ENCODE measurements at places on chromosomes 12 and 14.

DNA sequence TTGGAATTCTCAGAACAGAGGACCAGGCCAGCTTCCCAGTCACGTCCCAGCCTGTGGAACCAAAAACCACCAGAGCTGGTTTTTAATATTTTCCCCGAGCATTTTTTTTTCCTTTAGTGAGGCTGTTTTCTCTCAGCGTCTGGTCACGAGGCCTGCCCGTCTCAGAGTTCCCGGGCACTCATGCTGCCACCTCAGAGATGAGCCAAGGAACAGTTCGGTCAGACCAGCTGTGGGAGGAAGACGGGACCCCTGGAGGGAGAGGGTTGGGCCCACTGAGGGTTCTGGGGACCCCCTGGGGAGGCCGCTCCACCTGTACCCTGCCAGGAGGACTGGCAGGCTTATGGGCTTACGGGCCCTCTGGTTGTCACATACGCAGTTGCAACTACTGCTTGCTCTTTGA, 39.9 kb downstream of the JDP2 start:
- DNase-seq = no peak

DNA sequence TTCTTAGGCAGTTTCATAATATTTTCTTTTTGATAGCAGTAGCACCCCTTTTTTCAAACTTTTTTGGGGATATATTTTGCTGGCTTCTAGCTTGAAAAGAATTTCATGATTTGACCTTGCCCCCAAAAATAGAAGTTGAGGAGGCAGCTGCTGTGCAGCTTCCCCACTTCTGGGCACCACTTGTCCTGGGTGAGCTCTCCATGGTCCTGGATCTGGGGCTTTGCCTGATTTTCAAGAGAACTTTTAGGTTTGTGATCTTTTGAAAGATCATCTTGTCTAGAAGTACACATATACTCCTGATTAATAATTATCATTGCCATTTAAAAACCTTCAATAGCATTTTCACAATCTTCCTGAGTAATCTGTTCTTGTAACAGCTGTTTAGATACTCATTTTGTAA, 271.6 kb downstream of the NPAS3 start:
- DNase-seq = no peak

- DNase-seq = no peak
These were observed 136.3 kb downstream of the TPH2 start for GRCh38 chr12:72074956-72075355.

GRCh38 chr12:105433804-105434203, 103.3 kb downstream of the C12orf75 start:
- DNase-seq = no peak

DNA sequence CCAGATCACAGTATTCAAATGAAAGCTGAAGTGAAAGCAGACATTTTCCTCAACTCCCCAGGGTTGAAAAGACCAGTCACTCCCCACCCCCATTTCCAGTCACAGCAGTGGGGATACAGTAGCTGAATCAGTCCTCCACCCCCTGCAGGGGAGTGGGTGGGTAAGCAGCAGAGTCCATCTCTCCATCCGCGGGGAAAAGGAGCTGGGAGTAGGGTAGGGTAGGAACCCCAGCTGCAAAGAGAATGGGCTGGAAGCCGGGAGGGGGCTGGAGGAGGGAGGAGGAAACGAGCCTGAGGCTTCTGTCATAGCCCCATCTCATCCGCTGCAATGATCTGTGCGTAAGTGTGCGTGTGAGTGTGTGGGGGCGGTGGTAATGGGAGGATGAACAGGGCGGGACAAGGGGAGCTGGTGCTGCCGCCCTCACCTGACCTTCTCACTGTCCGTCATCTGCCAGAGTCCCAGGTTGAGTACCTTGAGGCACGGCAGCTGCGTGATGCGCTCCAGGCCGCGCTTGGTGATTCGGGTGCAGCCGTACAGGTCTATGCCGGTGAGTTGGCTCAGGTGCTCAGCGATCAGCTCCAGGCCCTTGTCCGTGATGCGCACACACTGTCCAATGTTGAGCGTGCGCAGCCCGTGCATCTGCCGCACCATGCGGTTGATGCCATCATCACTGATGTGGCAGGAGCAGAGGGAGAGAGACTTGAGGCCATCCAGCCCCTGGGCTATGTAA, 1.8 kb downstream of the FBXL14 start:
- peak; percentile 54 for DNase-seq

GRCh38 chr12:75548879-75549278, 37.5 kb upstream of the KRR1 start:
- no peak for DNase-seq

DNA sequence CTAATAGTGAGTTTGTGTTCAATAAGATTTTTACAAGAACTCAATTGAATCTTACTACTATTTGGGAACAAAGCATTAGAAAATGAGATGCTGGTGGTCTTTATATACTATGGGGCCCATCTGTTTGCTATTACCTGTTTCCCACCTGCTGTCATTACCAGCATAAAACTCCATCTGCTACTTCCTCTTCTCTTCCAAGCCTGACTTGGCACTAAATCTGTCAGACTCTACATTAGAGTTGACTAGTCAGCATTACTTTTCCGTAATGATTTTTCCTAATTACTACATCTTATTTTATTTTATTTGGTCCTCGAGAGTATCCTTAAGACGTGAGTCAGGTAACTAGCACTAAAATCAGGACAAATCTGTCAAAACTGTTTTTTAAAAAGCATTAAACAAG, 68.1 kb upstream of the KRR1 start:
- no peak for DNase-seq

GRCh38 chr14:95265106-95266094, 54.3 kb downstream of the CLMN start:
- DNase-seq = no peak

- no peak for DNase-seq
These were observed 228.6 kb upstream of the RTL1 start for GRCh38 chr14:101132051-101132571.

DNA sequence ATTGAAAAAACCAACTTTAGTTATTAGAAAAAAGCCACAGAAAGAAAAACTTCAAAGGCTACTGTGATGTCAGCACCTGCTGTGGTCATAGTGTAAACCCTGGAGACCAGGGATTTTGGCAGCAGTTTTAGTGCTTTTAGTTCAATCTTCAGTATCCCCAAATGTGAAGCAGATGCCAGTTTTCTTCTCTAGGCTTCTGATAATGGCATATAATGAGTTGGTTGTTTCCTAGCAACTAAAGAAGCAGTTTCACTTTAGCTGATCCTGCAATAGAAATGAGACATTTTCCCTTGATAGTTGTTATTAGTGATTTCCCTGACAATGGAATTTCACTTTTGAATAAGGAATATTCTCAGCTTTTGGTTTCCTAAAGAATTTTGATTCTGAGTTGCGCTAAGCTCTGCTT, 131.2 kb downstream of the NUBPL start:
- DNase-seq = no peak

- DNase-seq = peak; percentile 54
These were observed 21.9 kb upstream of the ZFP36L1 start for GRCh38 chr14:68814539-68815297.

DNA sequence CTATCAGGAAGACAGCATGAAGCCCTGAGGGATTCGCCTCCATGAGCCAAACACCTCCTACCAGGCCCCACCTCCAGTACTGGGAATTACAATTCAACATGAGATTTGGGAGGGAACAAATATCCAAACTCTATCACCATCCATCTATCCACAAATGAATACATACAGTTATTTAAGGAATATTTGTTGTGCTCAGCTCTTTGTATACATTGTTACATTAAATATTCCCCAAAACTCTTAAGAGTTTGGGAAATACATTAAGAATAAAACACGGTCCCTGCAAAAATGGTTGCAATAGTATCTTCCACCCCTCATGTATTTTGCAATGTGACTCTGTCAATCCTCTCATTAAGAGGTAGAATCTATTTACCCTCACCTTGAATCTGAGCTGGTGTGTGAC, 109.8 kb upstream of the PLXNC1 start:
- no peak for DNase-seq

- DNase-seq = no peak
These were observed 230.4 kb downstream of the SSPN start for GRCh38 chr12:26425587-26426260.

DNA sequence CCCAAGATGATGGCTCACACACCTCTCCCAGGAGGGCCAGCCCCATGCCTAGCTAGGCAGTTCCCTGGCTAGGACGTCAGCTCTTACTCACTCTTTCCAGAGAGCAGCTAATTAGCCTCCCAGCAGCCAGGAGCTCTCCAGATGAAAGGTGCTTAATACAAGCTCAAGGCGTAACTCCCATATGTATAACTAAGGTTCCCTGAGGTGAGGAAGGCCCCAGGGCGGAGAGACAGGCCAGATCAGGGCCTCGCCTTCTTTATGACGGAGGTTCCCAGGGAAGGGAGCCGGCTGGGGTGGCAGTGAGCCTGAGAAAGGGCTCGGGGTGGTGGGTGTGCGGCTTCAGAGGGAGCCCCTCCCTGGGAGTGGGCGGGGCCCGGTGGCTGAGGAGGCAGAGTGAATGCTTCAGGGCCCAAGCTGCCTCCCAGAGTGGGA, 26.4 kb upstream of the ZFP36L1 start:
- no peak for DNase-seq

GRCh38 chr14:80291101-80291500, 79.8 kb upstream of the DIO2 start:
- no peak for DNase-seq

GRCh38 chr12:63792338-63792737, 12.6 kb downstream of the RXYLT1 start:
- DNase-seq = no peak

DNA sequence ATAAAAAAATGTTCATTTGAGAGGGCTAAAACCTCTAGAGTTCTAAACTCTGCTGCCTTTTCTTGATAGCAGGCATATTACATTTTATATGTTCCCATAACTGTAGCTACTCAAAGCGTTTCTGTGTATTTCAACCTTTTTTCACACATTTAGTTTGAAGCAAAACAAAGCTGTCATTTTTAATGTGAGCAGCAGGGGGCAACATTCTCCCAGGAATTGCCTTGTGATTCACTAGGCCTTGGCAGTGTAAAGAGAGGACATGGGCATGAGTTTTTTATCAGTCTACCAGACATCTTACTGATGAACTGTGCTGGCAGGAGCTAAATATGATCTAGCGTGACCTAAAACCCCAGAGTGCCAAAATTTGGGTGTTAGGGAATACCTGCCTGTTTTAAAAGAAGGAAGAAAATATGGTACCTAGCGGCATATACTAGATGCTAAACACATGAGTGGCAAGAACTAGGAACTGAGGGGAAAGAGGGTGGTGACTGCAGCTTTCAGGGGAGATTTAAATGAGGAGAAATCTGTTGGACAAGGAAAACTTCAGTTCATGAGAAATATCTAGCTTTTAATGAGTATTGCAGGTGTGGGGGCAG, 65.3 kb downstream of the IFT43 start:
- peak; percentile 11 for DNase-seq

DNA sequence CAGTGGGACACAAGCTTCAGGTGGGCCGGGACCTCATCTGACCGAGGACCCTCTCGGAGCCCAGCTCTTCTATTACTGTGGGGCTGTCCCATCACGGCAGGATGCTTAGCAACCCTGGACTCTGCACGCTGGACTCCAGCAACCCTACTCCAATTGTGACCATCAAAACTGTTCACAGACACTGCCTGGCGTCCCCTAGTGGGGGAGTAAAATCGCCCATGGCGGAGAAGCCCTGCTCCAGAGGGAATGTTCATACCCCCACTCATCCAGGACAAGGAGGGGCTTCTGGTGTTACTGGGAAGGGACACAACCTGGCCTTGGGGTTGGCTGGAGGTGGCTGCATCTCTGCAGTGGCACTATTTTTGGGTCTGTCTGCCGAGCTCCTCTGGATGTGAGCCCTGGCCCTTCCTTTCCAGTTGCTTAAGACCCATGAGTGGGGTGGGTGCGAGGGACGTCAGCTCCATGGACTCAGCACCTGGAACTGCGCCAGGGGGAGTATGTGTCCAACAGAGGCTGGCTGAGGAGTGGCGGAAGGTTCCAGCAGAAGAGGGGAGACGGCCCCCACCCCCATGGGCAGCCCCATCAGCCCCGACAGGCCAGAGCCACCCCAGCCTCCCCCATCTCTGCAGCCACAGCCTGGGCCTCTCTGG, 103.8 kb downstream of the RFLNA start:
- DNase-seq = no peak

- DNase-seq = no peak
These were observed 493.9 kb downstream of the EGLN3 start for GRCh38 chr14:33457021-33457420.

GRCh38 chr12:82745807-82746206, 59.1 kb downstream of the TMTC2 start:
- DNase-seq = no peak

- no peak for DNase-seq
These were observed 274.7 kb downstream of the EGLN3 start for GRCh38 chr14:33676135-33676566.

DNA sequence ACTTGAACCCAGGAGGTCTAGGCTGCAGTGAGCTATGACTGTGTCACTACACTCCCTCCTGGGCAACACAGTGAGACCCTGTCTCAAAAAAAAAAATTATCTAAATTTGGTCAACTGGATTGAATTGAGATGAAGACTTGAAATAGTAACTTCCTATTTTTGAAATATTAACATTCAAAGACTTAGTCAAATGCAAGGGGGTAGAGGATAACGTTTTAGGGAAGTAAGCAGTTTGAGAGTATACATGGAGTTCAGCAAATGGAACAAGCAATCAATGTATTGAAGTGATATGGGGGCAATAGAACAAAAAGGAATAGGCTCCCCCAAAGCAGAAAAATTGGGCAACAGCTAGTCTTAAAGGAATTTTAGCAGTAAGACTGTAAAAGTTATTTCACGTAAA, 4.6 kb upstream of the MFAP5 start:
- no peak for DNase-seq

DNA sequence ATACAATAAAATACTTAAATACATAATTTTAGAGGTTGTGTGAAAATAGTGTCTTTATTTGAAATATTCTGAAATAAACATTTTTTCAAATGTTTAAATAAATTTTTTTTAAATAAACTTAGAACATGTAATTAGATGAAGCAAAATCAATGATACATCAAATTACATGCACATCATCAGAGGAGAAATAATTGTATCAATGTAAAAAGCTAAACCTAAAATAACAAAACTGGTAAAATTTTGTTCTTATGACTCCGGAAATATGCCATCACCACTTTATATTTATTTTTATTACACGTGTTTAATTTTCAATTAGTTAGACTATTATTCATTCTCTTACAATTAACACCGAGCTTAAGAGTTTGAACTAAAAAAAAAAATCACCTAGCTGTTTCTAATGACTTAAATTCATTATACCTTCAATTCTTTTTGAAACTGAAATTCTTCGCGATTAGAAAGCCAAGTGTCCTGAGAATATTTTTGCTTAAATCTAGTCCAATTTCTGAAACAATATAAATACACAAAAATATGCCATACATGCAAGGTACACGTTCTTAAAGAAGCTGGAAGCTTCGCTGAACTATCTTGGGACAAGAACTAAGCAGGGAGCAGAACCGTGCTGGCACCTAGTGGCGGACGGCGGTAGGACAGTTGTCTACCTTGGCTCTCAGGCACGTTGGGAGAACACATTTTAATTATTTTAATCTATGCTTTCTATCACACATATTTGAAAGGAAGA, 230.5 kb downstream of the SLC25A21 start:
- no peak for DNase-seq

GRCh38 chr14:77086017-77086727, 11.9 kb upstream of the CIPC start:
- no peak for DNase-seq

Data from T-cell (primary cell).